ENCODE measurements at places on chromosomes 4 and X. TPM values are rescaled to one million over a fixed set of nuclear protein-coding genes. Genes with fewer than 3 reads are reported as not detected.

The BRS3 gene
- not detected for polyA plus RNA-seq

The GPRASP2 gene
- polyA plus RNA-seq: 12.3 TPM

The USP9X gene
- 15.7 TPM for polyA plus RNA-seq

The ERCC6L gene
- polyA plus RNA-seq: 1.5 TPM

The PLXNB3 gene
- 13.8 TPM for polyA plus RNA-seq

The TFE3 gene
- 14.0 TPM for polyA plus RNA-seq

The ANKRD50 gene
- 13.5 TPM for polyA plus RNA-seq

The NLGN4X gene
- polyA plus RNA-seq: 0.05 TPM

The LRIT3 gene
- polyA plus RNA-seq: not detected

The TRPC5OS gene
- polyA plus RNA-seq: not detected

The MGARP gene
- polyA plus RNA-seq: 22.9 TPM

The GASK1B gene
- 3.7 TPM for polyA plus RNA-seq

The ATP2B3 gene
- polyA plus RNA-seq: 0.18 TPM

The SLC34A2 gene
- polyA plus RNA-seq: not detected
